T-helper 22 cell (primary cell): ENCODE measurements at places on chromosomes 5 and 9.

DNA sequence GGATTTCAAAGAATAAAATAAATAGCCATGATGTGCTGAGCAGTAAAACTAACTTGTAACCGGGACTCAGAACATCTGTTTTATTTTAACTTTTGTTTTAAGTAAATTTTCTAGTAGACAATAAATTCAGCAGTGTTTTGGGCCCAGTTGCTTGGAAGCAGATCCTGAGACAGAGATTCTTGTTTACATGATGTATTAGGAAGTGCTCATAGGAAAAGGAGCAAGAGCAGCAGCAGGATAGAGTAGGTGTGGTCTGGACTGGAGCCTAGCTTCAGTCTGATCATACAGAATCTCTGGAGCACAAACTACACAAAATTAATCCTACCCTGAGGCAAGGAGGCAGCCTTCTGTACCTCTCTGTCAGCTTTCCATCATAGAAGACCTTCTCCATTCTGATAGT lies 139.2 kb upstream of the CCNH start:
- DNase-seq: no peak

DNA sequence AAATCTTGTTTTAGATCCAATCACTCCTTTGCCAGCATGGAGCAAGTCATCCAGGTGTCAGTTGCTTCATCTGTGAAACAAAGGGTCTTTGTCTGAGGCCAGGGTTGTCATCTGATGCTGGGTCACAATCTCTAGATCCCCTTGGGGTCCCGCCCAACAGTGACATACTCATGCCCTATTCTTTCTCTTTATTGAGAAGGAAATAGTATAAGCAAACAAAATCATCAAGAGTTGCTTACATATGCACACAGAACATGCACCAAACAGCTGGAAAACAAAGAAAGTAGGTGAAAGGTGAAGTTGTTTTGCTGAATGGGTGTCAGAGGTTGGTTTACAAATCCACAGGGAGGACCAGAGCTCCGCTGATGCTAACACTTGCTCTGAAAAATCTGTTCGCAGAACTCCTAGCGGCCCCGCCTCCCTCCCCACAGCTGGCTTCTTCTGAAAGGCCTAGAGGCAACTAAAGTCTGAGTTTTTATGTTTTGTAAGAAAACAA lies 106.1 kb upstream of the SLC44A1 start:
- DNase-seq: no peak

DNA sequence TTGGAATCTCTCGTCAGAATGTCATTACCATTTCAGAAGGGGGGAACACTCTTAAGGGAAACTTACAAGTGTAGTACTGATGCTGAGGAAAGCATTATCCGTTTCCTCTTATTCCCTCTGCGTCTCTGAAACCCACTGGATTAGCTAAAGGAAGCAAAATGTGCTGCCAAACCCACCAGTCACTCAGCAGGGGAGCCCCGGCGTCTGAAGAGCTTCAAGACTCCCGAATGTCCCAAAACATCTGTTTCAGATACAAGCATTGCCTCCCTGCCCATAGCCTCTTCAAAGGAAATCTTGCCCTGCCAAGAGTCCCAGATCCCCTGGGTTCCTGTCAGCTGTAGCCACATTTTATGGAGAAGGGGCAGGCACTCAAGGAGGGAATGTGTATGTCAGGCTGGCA lies 1.0 kb upstream of the HCN1 start:
- no peak for DNase-seq

DNA sequence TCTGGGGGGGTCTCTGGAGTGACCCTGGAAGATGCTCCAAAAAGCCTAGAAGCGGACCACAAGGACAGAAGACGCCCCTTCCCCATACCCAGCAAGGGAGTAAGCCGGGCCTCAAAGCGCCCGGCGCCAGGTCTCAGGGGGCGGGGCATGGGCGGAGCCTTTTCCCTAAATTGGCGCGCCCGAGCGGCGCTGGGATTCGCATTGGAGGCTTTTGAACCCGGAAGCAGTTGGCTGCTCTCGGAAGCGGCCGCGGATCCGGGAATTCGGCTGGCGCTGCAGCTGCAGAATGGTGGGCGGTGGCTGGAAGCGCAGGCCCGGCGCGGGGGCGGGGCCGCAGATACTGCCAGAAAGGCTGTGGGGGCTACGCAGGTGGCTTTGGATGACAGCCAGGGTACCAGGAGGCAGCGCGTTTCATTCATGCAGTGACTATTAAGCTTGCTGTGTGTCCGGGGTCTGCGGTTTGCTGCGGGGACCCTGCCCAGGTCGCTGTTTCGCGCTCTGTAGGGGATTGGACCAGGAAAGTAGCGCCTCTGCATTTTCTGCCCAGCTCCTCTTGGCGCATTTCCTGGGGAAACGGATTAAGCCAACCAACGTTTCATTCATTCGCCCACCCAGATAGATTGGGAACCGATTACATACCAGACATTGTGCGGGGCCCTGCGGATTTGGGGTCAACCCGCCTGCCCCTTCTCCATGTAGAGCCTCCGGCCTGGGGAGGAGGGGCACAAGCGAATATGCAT lies 83.0 kb upstream of the FREM1 start:
- DNase-seq: peak; percentile 26

DNA sequence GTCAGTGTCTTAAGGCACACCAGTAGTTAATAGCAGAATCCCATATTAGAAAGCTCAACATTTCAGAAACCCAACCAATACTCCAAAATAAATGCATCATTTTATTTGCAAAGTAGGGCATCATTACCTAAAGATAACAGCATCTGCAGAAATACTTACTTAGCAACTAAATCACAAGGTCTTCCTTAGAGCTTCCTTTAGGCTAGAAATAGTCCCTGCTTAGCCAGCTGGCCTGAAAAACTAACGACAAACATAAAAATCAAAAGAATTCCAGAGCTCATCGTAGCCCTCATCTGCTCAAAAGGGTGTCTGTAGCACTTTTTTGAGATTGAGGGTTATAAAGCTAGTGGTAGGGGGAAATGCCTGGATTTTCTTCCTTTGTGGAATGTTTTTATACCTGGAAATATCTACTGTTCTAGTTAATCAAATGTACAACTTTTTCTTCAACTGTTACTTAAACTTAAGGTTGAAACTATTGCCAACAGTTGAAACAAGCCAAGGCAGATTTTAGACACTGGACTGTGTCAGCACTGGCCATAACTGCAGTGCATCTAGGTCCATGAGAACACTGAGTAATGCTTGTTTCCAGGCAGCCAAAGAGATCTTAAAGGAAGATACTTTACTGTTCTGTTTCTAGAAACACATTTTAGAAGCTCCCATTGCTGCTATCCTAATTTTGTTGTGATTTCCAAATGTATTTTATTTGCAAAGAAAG lies 129.4 kb upstream of the RASA1 start:
- DNase-seq: no peak

GRCh38 chr9:121827251-121827967 lies 176.0 kb downstream of the DAB2IP start:
- no peak for DNase-seq

GRCh38 chr9:92236465-92236864 lies 57.0 kb downstream of the IARS1 start:
- no peak for DNase-seq

DNA sequence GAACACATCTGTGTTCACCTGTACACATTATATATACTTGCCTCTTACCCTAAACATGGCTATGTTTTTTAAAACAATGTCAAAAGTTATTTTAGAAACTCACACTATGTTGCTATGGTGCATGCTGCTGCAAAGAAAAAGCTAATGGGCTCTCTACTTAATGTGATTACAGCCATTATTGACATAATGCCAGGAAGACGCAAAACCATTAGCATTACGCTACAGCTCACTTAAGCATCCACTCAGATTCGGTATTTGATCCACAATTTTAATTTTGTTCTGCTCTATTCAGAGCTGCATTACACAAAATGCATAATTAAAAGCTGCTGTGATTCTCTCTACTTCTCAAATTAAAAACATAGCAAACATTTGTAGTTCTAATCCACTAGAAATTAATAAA lies 395.2 kb downstream of the BNC2 start:
- no peak for DNase-seq

DNA sequence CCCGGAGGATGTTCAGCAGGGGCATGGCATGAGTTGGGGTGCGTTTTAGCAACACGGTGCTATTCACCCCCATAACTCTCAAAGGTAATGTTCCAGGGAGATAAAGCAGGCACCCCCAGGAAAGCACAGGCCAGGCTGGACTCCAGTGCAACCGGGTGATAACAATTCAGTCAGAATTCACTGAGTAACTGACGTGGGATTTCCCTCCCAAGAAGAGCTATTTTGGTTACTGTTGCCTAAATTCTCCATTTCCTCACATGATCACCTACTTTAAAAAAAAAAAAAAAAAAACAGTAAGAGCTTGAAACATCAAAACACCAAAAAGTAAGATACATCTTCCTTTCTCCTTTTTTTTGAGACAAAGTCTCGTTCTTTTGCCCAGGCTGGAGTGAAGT lies 137.6 kb upstream of the WWC1 start:
- no peak for DNase-seq

DNA sequence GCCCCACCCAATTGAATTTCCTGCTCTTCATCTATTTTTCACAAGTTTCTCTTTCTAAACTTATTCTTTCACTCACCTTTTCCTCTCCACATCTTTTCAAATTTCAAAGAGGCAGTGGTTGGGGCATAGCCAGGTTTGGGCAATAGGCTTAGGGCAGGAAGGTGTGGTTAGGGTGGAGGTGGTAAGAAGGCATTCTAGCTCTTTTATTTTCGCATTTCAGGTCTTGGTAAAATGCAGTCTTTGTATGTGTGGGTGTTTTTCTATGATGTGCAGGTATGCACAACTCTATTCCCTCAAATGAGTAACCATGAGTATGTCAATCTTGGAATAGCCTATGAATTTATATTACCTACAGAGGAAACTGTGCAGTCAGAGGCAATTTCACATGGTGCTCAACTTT lies 129.8 kb upstream of the IFNE start:
- DNase-seq: no peak

DNA sequence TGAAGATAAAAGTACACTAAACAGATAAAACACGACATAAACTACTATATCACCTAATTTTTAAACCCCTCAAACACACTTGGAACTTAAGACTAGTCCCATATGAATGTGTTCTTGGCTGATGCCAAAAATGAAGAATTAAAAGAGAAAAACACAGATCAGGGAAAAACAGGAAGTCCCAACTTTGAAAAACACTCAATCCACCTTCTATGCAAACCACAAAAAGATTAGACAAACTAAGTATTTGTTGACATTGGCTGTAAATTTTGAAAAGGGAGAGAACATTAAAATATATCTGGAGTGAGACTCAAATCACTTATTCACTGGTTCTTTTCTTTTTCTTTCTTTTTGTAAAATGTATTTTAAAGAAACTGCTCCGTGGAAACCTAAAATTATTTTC lies 81.4 kb downstream of the ANKH start:
- DNase-seq: no peak

DNA sequence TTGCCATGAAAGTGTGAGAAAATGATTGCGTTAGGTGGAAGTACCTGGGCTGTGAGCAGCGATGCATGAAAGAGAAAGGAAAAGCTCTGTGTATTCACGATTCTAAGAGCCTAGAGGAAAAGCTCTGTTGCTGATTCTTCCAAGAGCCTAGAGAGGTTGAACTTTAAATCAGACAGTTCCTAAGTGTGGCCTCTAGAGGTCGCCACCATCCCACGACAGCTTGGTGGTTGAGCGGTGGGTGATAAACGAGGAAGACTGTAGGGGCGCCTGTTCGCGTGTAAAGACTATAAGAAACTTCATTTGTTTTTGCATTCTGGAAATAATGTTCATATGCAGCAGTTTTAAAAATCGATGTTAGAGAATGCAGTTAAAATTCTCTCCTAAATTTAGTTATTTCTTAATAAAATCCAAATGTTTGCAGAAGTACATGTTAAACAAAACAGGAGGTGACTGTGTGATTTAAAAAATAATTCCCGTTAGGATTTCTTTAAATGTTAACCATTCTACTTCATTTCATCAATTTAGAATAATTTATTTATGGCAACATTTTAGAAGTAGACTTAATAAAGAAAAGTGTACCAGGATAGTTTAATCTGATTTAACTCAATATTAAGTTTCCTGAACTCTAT lies 107.7 kb downstream of the TENT4A start:
- DNase-seq: no peak

DNA sequence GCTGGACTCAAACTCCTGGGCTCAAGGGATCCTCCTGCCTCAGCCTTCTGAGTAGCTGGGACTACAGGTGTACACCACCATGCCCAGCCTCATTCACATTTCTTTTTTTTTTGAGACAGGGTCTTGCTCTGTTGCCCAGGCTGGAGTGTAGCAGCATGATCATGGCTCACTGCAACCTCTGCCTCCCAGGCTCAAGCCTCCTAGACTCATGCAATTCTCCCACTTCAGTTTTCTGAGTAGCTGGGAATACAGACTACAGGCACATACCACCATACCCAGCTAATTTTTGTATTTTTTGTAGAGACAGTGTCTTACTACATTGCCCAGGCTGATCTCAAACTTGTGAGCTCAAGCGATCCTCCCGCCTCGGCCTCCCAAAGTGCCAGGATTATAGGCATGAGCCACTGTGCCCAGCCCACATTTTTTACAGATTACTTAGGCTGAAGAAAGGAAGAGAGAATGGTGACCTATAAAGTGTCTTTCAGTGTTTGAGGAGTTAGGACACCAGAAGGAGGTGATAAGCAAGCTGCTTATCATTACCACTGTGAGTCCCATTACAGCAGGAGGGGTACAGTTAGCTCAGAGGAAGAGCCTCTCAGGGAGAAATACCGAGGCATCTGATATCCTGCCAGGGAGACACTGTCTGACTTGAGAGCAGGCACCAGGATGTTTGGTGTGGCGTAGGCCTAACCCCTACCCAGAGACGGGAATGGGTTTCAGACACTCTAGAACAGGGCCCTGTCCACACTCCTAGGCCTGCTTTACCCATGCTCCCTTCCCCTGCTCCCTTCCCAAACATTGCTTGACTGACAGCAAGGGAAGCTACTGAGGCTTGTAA lies 9.7 kb downstream of the FAXDC2 start:
- no peak for DNase-seq

- no peak for DNase-seq
Observed at GRCh38 chr5:107263387-107264018, 407.2 kb downstream of the EFNA5 start.

- no peak for DNase-seq
Observed at GRCh38 chr5:73327908-73328455, 120.6 kb downstream of the FOXD1 start.

- no peak for DNase-seq
Observed at GRCh38 chr9:73137914-73138313, 13.8 kb upstream of the ANXA1 start.

- DNase-seq: no peak
Observed at GRCh38 chr9:5543875-5544702, 33.8 kb downstream of the PDCD1LG2 start.

DNA sequence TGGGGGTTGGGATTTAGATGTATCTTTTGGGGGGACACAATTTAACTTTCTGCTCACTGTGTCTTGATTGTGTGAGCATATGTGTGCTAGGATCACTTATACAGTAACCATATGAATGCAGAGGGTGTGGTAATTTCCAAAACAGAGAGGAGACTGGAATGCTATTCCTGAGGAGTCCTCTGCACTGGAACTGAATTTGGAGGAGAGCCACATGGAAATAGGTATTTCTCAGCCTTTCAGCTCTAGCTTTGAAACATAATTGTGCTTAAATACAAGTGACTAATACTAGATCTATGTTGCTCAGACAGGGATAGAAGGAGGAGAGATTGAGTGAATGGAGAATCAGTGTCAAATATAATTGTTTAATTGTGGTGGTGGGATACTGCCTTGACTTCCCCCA lies 45.5 kb downstream of the FOCAD start:
- DNase-seq: no peak

- no peak for DNase-seq
Observed at GRCh38 chr9:95457769-95458168, 59.0 kb downstream of the PTCH1 start.

- no peak for DNase-seq
Observed at GRCh38 chr9:110131499-110131898, 76.5 kb downstream of the C9orf152 start.
